ENCODE measurements at places on chromosomes 7 and 10. TPM values are rescaled to one million over a fixed set of nuclear protein-coding genes. Genes with fewer than 3 reads are reported as not detected.

The CFAP46 gene
- not detected for total RNA-seq

The MLXIPL gene
- not detected for total RNA-seq

The GDF2 gene
- not detected for total RNA-seq

DNA sequence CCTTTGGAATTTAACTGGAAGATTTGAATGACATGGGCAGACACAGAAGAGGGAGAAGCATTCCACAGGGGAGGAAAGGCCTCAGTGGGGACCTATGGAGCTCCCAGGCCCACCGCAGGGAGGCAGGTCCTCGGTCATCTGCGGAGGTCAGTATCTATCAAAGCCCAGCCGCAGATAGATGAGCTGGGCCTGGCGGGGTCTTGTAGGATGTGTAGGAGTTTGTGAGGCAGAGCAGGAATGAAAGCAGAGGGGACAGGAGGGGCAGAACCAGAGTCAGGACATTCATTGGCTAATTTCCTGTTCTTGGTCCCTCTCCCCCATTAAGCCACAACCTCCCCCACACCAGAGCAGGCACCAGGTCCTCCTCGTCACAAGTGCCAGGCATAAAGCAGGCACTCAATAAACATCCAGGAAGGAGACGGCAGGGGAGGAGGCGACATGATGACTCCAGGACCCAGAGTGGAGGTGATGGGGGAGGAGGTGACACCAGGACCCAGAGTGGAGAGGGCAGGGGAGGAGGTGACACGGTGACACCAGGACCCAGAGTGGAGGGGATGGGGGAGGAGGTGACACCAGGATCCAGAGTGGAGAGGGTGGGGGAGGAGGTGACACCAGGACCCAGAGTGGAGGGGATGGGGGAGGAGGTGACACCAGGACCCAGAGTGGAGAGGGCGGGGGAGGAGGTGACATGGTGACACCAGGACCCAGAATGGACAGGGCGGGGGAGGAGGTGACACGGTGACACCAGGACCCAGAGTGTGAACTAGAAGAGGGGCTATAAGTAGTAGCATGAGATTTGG is 83.7 kb upstream of the PDGFA start:
- DNase-seq: peak; percentile 50

- no peak for DNase-seq
Measured at GRCh38 chr7:128014811-128015210, 16.4 kb downstream of the LRRC4 start.

- no peak for DNase-seq
Measured at GRCh38 chr7:96837593-96837992, 127.9 kb upstream of the SEM1 start.

- no peak for DNase-seq
Measured at GRCh38 chr7:116317907-116318306, 107.6 kb downstream of the TES start.

DNA sequence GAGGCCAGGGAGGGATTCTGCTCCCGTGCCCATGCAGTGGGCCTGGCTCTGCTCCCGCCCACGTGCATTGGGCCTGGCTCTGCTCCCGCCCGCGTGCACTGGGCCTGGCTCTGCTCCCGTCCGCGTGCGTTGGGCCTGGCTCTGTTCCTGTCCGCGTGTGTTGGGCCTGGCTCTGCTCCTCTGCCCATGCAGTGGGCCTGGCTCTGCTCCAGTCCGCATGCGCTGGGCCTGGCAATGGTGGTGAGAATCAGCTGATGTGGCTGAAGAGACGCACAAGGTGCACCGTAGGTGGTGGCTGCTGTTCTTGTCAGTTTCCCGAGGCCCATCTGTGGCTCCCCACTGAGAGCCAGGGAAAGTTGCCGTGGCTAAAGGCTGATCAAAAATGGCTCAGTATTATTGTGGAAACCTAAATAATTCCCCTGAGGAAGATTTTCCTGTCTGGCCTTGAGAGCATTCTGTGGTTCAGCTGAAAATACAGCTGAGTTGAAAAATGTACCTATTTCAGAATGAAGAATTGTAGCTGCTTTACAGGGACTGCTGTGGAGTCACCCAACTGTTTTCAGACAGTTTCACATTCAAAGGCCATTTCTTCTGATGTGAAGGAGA is 572.4 kb downstream of the GLRX3 start:
- DNase-seq: no peak

- no peak for DNase-seq
Measured at GRCh38 chr10:32516567-32517495, 70.9 kb downstream of the CCDC7 start.

- no peak for DNase-seq
Measured at GRCh38 chr10:123746061-123746460, 79.9 kb downstream of the GPR26 start.

- DNase-seq: no peak
Measured at GRCh38 chr7:107938456-107939250, 47.7 kb downstream of the DLD start.

- DNase-seq: no peak
Measured at GRCh38 chr10:122379537-122379936, 5.0 kb downstream of the PLEKHA1 start.

DNA sequence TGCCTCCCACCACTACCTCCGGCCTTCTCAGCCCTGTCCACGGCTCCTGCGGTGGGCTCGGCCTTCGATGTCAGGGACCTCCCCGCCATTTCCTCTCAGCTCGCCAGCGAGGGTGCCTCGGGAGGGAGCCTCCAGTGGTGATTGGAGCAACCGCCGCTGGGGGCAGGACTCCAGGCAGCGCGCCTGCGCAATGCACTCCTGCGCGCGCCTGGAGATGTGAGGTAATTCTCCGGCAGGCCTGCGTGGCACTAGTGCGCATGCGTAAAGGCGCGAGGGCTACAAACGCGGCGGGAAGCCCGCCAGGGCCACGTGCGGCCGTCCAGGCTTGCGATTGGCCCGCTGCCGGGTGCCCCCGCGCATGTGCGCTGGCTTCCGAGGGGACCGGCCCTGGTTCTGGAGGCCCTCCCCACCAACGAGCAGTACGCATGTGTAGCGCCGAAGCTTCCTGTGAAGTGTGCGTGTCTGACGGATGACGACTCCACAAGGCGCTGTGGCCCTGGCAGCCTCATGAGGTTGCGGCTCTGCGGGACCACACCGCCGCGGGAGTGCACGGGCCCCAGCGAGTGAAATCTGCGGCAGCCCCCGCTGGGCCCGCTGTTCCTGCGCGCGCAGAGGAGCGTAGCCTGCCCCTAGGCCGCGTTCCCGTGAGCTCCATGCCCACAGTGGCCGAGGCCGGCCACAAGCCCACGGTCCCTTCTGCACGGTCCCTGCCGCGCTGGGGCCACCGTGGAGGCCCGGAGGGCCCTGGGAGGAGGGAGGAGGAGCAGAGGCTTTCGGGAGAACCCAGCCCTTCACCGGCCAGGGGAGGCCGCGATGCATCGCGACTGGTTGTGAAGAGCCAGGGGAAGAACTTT is at the start of gene SYCE1:
TSS of gene SYCE1 (minus strand) at position 143 of the 854 bp plus-strand sequence. CDS start at position 89, 54 bp downstream.
- no peak for DNase-seq

DNA sequence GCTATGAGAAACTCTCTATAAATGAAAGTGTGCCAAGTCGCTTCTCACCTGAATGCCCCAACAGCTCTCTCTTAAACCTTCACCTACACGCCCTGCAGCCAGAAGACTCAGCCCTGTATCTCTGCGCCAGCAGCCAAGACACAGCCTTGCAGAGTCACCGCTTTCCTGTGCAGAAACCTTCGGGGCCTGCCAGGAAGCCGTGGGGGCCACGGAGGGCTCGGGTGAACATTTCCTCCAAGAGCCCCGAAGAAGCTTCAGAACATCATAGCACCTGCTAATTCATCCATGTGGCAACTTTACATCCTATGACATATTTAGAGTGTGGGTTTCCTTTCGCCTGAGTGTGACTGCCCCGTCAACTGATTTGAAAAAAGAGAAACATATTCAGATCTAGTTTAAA is 55.7 kb upstream of the PRSS58 start:
- no peak for DNase-seq

GRCh38 chr10:62850646-62851045 is 34.5 kb upstream of the EGR2 start:
- DNase-seq: no peak
